GOT3 (cell line): ENCODE measurements at places on chromosomes 2 and 18.

DNA sequence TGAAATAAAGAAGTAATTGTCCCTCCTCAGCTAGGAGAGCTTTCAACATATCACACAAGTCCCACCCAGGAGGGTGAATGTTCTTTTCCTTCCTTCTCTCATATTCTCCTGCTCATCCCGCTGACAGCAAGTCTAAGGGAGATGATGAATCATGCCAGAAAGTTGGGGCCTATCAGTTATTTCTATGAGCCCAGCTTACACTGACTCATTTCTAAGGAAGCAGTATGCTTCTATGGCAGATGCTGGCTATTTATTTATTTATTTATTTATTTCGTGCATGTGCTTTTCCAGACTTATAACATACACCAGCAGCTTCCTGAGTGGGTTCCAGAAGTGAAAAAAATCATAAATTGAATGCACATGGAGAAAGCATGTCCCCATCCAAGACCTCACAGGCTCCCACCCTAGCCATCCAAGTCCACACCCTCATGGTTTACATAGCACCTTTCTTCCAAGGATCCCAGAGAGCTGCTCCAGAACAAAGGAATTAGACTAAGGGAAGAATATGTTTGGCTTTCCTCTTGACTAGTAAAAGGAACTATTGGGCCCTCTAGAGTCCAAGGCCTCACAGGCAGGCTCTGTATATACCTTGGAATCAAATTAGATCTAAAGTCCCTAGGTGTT, 1074.2 kb upstream of the ZEB2 start:
- DNase-seq = no peak

- no peak for DNase-seq
These were observed 221.1 kb downstream of the ZNF516 start for GRCh38 chr18:76273956-76274355.

GRCh38 chr18:4130734-4131719, 324.1 kb downstream of the DLGAP1 start:
- DNase-seq = no peak

DNA sequence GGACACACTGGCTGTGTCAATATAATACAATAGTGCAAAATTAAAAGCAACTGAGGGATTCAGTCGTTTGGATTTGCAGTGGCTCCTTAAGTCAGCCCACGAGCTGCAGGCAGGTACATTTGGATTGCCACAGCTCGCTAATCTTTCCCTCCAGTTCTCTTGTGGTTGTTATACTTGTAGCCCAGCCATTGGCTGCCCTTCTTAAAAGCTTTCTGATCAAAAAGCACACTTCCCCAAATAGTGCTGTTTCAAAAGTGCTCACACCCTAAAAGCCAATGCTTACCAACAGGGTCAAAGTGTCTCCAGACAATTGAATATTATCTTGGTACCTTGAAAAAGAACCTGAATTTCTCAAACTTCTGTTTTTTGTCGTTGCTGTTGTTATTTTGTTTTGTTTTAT, 404.7 kb upstream of the FAM98A start:
- no peak for DNase-seq

GRCh38 chr2:32838949-32839348, 107.8 kb upstream of the LTBP1 start:
- no peak for DNase-seq

- no peak for DNase-seq
These were observed 50.3 kb downstream of the MAIP1 start for GRCh38 chr2:200005675-200006074.

- no peak for DNase-seq
These were observed 8.2 kb downstream of the ADAM17 start for GRCh38 chr2:9547262-9547991.

GRCh38 chr2:130869441-130870160, 32.9 kb downstream of the ARHGEF4 start:
- DNase-seq = no peak

DNA sequence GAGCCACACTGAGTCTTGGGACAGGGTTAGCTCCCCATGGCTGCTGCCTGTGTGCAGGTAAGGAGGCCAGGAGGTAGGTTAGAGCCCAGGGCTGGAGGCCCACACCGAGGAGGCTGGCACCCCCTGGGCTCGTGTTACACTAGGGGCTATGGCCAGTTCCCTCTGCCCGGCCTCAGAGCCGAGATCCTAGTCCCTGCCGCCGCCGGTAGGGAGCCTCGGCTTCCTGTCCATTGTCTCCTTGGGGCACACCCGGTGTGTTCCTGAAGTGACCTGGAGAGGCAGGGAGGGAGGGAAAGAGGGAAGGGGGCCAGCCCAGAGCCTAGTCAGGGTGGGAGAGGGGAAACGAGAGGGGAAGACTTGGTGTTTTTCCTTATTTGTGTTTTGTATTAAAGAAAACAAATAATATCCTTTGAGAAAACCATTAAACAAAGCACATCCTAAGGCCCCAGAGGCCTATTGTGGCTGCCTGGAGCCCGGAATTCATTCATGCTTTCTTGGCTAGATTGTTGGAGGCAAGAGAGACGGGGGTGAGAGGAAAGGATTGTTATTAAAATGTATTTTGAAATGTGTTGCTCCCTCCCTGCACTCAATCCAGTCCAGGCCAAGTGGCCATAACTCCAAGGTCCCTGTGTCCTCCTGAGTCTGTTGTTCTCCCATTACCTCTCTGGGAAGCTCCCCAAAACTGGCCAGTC, 170.7 kb downstream of the CTIF start:
- no peak for DNase-seq
